ENCODE measurements at places on chromosomes 3 and 15.
A peak's percentile ranks its signal among the peaks of the same experiment; 100 is the strongest.

GRCh38 chr3:107366766-107367165, 10.5 kb upstream of the CCDC54 start:
- DNase-seq, result no peak

DNA sequence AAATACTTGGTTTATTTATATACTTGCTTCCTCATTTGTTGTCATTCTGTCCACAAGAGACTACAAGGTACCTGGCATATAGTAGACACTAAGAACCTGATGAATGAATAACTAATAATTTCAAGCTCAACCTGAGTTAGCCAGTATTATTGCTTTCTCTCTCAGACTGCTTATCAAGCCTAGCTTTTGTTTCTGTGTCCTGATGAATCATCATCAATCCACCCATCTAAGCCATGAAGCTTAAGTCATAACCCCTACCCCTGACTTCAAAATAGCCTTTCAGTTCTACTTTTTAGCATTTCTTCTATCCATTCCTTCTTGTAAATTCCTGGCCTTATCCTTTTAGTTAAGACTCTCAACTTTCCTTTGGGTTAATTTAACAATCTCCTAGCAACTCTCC, 420.8 kb downstream of the EPHA6 start:
- DNase-seq, result no peak

DNA sequence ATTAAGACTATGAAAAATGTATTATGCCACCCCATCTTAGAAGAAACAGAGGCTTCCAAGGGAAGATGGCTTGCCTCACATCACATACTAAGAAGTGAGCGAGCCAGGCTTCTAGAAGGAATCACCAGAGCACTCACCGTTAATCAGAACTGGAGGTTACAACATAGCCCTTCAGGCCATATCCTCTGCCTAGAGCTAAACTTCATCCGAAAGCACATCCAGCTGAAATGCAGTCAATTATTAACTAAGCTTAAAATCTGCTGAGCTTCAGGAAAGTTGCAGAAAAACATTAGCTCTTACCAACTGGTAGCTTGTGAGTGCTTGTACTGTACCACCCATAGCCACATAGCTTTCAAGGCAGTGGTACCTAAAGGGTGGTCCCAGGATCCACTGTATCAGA, 483.2 kb downstream of the TBL1XR1 start:
- DNase-seq, result no peak

DNA sequence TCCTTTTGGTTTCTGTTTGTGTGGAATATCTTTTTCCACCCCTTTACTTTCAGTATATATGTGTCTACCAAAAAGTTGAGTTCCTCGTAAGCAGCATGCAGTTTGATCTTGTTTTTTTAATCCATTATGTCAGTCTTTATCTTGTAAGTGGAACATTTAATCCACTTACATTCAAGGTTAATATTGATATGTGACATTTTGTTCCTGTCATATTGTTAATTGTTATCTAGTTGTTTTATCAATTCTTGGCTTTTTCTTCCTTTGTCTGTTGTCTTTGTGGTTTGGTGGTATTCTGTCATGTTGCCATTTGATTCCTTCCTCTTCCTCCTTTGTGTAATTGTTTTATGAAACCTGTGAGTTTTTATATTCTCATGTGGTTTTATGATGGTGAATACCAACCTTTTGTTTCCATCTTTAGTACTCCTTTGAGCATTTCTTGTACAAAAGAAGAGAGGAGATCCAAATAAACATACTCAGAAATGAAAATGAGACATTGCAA, 43.4 kb upstream of the XCR1 start:
- no peak for DNase-seq

DNA sequence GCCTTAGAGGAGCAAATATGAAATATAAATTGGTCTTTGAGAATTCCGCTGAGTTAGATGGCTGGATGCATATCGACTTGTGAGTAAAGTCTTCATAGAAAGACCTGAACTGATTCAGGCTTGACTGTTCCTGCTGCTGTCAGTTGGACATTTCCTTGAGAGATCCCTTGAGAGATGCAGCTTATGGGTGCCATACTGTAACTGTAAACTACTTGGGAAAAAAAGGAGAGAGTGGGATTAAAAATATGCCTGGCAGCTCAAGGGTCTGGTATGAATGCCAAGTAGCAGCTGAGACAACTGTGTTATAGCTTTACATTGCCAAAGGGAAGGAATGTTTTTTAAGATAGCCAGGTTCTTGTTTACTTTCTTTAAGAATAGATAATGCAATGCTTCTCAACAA, 926.6 kb downstream of the EPHA3 start:
- no peak for DNase-seq

DNA sequence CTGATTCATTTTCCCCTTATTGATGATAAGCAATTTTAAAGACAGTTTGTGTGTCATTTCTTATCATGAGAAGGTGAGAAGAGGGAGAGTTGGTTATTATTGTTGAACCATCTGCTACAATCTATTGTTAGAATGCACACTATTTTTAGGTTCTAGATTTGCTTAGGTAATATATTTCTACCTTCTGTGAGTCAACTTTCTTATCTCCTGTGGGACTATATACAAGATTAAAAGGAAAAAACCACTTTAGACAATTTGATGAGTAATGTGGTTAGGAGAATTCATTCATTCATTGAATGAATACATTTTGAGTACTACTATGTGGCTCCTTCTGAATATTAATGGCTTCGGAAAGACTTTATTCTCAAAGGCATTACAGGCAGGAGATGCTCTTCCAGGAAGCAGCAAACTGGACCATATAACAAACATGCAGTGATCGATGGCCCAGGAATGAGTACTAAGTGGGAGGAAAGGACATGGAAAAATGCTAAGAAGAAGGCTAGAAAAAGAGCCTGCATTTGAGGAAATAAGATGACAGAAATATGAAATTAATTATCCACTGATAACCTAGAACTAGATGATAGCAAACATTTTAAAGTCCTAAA, 22.4 kb downstream of the SPTSSB start:
- DNase-seq, result no peak

- DNase-seq, result no peak
Observed at GRCh38 chr3:150050510-150050909, 79.8 kb upstream of the PFN2 start.

GRCh38 chr3:126127452-126127851, 43.5 kb upstream of the SLC41A3 start:
- DNase-seq, result no peak

DNA sequence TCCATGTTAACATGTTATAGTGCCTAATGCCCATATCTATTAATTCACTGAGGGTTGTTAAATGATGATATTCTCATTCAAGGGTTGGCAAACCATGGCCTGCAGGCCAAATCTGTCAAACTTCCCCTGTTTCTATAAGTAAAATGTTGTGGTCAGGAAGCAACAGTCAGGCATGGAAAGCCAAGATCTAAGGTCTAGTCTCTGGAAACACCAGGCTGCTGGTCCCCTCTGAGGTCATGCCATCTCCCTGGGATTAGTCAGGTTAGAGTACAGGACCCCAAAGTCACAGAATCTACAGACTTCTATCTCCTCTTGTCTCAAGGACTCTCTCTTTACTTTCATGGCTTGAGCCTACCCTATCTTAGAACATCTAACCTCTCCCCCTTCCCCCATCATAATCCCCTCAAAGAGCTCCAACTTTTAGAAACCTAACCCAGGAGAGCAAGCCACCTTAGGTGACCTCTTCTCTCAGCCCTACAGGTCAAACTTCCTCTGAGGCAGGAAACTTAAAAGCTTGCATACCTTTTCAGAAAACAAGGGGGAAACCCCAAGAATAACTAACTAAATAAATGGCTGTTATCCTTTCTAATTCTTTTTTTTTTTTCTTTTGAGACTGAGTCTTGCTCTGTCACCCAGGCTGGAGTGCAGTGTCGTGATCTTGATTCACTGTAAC, 15.3 kb upstream of the HERC1 start:
- DNase-seq, result no peak

- no peak for DNase-seq
Observed at GRCh38 chr3:148400754-148401153, 296.9 kb upstream of the AGTR1 start.

GRCh38 chr3:117630885-117631284, 921.3 kb downstream of the TUSC7 start:
- peak; percentile 32 for DNase-seq
